CD4-positive, alpha-beta T cell treated with Interleukin-21 for 1 hour (primary cell): ENCODE measurements at places on chromosomes 3 and 15.

DNA sequence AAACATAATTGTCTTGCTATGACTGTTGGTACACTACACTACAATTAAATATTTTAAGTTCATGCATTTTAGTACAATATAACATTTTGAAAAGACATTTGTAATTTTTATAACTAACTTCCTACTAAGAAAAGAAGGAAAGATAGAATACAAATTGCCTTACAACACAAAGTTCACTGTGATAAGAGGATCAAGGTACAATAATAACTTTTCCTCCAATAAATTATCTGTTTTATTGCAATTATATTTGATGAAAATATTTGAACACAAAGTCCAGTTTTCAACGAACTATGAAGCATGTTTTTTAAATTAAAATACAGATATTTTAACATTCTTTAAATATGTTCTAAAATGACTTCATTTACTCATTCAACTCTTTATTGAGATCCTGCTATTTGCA is 33.1 kb upstream of the SI start:
- no peak for DNase-seq

- DNase-seq: no peak
Observed at GRCh38 chr15:50024281-50024680, 94.8 kb downstream of the ATP8B4 start.

DNA sequence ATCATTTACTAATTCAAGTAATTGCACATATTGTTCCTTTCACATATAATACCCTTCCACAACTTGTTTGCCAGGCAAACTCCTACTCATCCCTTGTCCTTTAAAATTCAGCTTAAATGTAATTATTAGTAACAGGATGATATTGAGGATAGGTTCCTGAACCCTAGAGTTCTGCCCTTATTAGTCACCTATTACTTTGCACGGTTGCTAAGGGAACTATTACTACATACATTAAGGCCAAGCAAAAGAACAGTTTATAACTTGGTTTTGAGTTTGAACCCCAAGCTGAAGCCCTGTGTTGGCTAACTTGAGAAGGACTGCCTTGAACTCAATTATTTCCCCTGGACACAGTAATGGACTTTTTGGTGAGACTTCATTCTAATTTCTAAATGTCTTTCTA is 529.7 kb downstream of the IGSF11 start:
- DNase-seq: no peak

GRCh38 chr3:15455756-15456155 is 28.4 kb downstream of the EAF1 start:
- no peak for DNase-seq

DNA sequence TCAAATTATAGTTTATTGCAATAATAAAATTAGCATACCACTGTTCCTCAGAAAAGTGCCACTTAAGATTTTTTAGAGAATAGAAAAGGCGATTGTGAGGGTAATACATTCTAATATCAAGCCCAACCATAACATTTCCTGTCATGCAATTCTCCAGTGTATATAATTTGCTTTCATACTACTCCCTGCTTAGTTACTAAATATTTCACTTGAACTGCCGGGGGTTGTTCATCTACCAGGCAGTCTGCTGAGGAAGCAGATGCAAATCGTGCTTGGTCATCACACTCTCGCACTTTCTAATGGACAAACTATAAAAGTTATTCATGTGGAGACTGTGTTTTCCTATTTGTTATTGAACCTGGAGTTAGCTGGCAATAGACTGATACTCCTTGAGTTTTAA is 645.6 kb upstream of the CBLB start:
- no peak for DNase-seq

DNA sequence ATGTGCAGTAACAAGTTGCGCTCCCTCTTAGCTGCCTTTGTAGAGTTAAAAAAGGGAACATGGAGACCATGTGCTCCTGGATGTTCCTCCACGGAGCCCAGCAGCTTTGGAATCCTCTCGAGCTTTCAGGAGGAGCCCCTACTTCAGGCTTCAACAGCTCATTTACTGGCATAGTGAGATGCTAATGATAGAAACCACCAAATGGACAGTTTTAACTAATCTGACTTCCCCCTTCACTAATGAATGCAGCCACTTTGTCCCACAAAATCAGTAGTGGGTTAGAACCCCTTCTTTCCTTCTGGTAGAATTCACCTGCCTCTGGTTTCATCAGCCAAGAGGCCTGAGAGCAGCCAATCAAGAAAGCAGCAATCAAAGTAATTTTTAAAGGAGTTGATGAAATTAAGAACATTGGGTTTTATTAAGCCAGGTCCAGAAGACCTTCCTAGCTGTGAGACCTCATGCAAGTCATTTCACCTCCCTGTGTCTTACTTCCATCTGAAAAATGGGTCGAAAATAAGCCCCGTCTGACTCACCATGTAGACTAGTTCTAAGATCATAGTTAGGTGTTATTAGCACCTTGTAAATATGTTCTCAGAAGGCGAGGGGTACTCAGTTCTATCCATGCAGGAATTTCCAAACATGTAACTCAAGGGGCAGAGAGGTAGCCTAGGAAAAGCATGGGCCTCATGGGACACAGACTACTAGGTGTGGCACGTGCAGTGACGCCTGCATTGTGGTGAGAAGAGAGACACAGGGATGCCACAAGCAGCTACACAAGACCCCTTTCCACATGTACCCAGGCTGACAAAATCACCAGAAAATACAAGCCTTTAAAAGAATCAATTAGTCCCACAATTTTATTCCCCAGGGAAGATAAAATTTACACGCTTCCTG is 179.7 kb upstream of the LPP start:
- no peak for DNase-seq

- no peak for DNase-seq
Observed at GRCh38 chr3:64382153-64382552, 156.9 kb upstream of the PRICKLE2 start.
